Stimulated activated CD8-positive, alpha-beta memory T cell treated with anti-CD3 and anti-CD28 coated beads, Interleukin-12 subunit alpha, Interleukin-12 subunit beta, amount 100 ng/mL, for 4 hours (primary cell): ENCODE measurements at places on chromosomes 5 and 9.

DNA sequence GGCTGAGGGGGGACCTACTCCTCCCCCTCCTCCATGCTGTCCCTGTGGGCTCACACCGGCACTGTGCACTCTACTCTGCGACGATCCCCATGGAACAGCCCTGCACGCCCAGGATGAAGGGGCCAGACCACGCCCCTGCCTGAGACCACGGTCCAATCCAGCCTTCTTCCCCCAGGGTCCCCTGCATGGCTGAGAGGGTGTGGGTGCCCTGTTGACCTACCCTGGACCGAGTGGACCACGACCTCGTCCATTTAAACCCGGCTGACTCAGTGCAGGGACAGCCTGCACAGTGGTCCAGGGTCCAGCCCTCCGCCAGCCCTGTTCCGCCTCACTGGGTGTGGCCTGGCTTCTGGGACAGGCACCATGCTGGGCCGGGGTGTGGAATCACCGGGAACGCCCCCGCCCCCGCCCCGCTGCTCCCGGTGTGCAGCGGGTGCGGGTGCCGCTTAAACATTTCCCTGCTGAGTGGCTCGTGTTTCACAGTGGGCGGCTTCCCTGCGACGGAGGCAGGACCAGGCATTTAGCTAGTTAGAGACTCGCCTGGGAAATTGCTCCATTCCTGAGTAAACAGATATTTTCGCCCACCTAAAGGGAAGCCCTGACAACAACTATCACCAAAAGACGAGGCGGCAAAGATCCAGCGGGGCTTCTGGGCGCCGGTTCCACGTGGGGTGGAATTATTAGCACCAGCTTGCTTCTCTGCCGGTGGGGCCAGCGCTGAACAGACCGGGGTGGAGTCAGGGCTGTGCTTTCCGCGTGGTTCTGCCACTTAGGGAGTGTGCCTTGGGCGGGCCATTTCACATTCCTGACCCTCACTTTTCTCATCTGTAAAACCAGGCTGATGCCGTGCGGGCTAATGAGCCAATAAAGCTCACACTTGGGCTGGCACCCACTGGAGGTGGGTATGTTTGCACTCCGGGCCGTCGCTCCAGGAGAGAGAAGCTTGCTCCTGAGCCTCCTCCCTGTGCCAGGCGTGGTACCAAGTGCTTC lies 22.6 kb downstream of the DBH start:
- no peak for DNase-seq

DNA sequence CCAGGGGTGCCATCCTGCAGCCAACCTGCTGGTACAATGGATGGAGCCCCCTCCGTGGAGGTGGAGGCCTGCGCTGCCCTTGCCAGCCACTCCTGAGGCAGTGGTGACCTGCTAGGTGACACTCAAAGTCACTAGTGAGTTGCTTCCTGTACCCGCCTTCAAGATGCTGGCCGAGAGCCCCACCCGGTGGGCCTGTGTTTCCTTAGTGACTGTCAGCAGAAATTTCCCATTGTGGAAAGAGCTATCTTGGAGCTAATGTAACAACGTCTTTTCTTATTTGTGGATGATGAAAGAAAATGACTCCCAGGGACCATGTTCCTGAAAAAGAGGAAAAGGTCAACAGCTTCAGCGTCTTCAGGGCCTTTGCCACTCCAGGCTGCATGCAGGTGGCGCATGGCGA lies 117.0 kb upstream of the BOD1 start:
- no peak for DNase-seq

DNA sequence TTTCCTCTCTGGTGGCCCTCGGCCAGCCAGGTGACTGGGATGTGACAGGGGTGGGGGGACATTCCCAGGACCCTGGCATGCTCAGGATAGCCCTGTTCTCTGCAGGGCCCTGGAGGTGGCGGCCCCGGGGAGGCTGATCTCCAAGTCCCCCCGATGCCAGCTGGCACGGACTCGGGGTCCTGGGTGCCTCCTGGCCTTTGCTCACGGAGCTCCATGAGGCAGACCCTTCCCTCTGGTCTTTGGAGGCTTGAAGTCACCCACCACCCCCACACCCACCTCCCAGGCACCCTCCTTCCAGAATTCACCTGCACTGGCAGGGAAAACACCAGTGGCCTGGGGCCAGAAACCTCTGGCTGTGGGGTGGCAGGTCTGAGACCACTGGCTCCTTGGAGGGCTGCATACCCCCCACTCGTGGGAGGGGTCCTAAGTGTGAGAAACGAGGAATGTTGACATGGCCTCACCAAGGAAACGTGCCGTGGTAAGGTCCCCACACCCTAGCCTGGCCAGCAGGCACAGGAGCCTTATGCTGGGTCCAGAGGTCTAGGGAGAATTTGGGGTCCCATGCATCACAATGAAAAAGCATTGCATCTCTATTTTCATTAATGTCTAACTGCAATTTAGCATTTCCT lies 130.8 kb upstream of the FAM120A start:
- no peak for DNase-seq

GRCh38 chr9:84937581-84937980 lies 268.1 kb downstream of the NTRK2 start:
- DNase-seq: no peak

DNA sequence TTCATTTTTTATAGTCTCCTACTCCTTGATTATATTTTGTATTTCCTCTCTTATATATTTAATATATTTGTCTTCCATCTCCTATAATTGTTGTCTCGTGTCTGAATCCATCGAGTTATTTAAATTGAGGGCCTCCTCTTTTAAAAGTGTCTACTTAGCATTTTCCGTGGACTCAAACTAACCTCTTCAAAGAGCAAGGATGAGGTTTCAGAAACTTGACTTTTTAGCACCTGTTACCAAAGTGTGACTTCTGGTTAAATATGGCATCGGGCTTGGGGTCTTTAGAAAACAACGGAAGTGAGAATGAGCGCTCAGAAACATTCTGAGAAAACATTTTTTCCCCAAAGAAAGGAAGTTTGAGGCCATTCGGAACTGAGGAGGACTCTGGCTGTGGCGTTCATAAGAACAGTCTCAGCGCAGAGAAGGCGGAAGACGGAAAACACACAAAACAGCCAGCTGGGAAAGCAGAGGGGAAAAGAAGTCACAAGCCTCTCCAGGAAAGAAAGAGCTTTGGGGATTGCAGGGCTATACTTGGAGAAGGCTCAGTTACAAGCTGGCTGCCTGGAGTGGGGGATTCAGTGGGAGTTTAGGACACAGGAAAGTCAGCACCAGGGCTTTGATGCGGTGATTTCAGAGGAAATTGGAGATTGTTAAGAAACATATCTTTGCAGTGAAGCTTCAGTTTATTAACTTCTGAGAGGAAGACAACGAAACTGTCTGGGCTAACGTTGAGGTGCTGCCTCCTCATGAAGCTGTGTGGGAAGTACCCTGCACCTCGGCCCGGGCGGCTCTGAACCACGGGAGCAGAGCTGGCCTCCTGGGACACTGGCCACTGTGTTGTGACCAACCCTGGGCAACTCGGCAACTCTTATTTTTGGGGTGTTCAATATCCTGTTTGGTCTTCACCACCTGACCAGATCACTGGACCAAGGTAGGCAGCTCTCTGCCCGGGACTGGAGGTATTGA lies 25.1 kb upstream of the IRX2 start:
- DNase-seq: no peak

- DNase-seq: no peak
Observed at GRCh38 chr5:142544946-142545649, 140.8 kb downstream of the FGF1 start.

DNA sequence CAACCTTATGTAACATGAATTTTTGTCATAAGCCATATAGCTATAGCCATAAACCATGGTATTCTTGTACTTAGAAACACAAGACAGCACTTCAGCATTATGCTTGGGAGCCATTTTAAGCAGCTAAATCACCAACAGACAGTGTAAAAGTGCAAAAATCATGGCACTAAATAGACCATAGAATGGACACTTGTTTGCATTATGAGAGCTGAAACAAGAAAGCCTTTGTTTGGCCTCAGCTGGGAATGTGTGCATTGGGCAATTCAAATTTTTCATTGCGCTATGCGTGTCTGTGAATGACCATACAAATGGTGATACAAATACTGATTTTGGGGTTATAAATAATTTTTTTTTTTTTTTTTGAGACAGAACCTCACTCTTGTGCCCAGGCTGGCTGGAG lies 23.7 kb downstream of the KDM4C start:
- DNase-seq: no peak
